ENCODE measurements at places on chromosomes 2 and 18.

- H3K27ac ChIP-seq, result no peak overlapping the region
- H3K4me3 ChIP-seq, result no peak overlapping the region
Observed at GRCh38 chr2:119940856-119941255, 72.0 kb upstream of the EPB41L5 start.

GRCh38 chr2:115165529-115166109, 723.2 kb downstream of the DPP10 start:
- no peaks in the 10 kb centered on the region for H3K36me3 ChIP-seq
- H3K4me3 ChIP-seq, result no peak overlapping the region
- peaks cover 19% of the 10 kb centered on the region for H3K27me3 ChIP-seq
- no peak overlapping the region for H3K27ac ChIP-seq
- no peaks in the 10 kb centered on the region for H3K4me1 ChIP-seq

DNA sequence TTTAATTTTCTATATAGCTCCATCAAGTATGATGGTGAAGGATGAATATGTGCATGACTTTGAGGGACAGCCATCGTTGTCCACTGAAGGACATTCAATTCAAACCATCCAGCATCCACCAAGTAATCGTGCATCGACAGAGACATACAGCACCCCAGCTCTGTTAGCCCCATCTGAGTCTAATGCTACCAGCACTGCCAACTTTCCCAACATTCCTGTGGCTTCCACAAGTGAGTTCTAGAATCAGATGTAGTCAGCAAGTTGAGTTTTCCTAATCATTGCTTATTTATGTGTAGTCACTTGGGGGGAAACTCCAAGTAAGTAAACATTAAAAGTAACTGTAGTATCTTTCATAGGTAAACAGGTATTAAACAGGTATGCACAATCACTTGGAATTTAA, 24.8 kb downstream of the SMAD4 start:
- H3K27me3 ChIP-seq, result no peaks in the 10 kb centered on the region
- no peak overlapping the region for H3K4me3 ChIP-seq
- H3K4me1 ChIP-seq, result peaks cover 29% of the 10 kb centered on the region

DNA sequence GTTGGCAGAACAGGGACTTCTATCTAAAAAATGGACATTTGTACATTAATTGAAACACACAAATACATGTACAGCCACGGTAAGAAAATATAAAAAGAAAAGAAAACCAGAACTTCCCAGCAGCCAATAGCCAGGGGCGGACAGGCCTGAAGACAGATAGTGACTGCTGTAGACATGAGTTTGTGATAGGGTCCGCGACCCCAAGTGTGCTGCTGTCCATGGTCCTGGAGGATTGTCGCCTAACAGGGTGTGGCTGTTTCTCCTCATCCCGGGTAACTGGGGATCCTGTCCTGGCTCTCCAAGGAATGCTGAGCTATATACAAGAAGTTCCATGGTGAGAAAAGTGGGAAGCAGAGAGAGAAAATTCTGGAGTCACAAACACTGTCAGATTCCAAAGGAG, 266.5 kb upstream of the SALL3 start:
- no peaks in the 10 kb centered on the region for H3K36me3 ChIP-seq
- no peaks in the 10 kb centered on the region for H3K27me3 ChIP-seq
- no peak for DNase-seq
- H3K4me3 ChIP-seq, result no peak overlapping the region
- no peak overlapping the region for H3K27ac ChIP-seq

GRCh38 chr2:65049010-65049639, 7.1 kb upstream of the CEP68 start:
- peaks cover 22% of the 10 kb centered on the region for H3K4me1 ChIP-seq
- no peak overlapping the region for H3K27ac ChIP-seq
- no peaks in the 10 kb centered on the region for H3K27me3 ChIP-seq

- no peak for DNase-seq
- H3K4me1 ChIP-seq, result no peaks in the 10 kb centered on the region
- no peak overlapping the region for H3K27ac ChIP-seq
Observed at GRCh38 chr2:146741260-146741659, 1103.6 kb upstream of the ACVR2A start.

GRCh38 chr18:51668101-51668500, 470.6 kb upstream of the MEX3C start:
- no peak overlapping the region for H3K27ac ChIP-seq
- no peaks in the 10 kb centered on the region for H3K27me3 ChIP-seq
- DNase-seq, result peak; percentile 24
- H3K36me3 ChIP-seq, result no peaks in the 10 kb centered on the region
- peaks cover 1% of the 10 kb centered on the region for H3K4me1 ChIP-seq
- H3K4me3 ChIP-seq, result no peak overlapping the region

GRCh38 chr2:238446371-238446770, 19.6 kb downstream of the ASB1 start:
- no peak for DNase-seq
- no peak overlapping the region for H3K4me3 ChIP-seq
- H3K27me3 ChIP-seq, result no peaks in the 10 kb centered on the region
- peaks cover 11% of the 10 kb centered on the region for H3K4me1 ChIP-seq
- no peak overlapping the region for H3K27ac ChIP-seq
- H3K36me3 ChIP-seq, result peaks cover 74% of the 10 kb centered on the region

GRCh38 chr2:38862476-38862875, 13.3 kb downstream of the DHX57 start:
- peaks cover 2% of the 10 kb centered on the region for H3K4me1 ChIP-seq
- peaks cover 42% of the 10 kb centered on the region for H3K36me3 ChIP-seq
- no peak overlapping the region for H3K4me3 ChIP-seq
- H3K27ac ChIP-seq, result no peak overlapping the region

DNA sequence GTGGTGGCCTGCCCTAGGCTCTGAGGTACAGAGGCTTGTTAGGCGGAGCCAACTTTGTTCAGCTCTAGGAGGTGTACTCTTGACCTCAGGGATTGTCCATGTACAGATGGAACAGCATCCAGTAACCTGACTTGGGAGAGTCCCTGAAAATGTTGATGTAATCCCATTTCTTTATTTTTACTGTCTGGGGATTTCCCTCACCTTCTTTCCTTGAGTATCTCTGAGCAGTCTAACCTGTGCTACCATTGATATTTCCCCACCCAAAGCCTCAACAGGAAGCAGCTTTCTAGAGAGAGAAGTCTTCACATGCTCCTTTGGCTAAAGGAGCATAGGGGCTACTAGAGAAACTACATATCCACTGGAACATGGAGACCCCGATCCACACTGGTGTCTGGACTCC, 10.4 kb downstream of the IL36A start:
- DNase-seq, result no peak
- peaks cover 5% of the 10 kb centered on the region for H3K4me1 ChIP-seq
- peaks cover 17% of the 10 kb centered on the region for H3K27me3 ChIP-seq
- no peak overlapping the region for H3K4me3 ChIP-seq
- H3K27ac ChIP-seq, result no peak overlapping the region

DNA sequence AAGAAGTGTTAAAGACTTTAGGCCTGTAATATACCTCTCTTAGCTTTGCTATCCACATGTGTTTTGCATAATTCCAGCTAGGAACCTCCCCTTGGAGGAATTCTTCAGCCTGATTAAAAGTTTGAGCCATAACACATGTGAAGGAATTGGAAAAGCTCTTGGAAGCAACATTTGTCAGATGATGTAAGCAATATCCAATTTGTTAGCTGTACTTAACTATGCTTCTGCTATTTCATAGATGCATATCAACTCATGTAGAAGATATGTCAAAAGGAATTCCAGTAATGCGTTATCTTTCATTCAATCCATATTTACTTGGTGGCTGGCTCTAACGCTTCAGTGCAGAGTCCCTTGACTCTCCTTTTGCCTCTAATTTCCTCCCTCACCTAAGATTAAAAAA, 46.2 kb downstream of the PKP4 start:
- H3K4me3 ChIP-seq, result no peak overlapping the region
- no peak overlapping the region for H3K27ac ChIP-seq
- peaks cover 10% of the 10 kb centered on the region for H3K4me1 ChIP-seq

GRCh38 chr2:74597410-74597809, 42.9 kb downstream of the DOK1 start:
- DNase-seq, result no peak
- H3K36me3 ChIP-seq, result no peaks in the 10 kb centered on the region
- H3K4me3 ChIP-seq, result no peak overlapping the region

GRCh38 chr2:101889460-101890098, 102.2 kb upstream of the IL1R2 start:
- H3K4me3 ChIP-seq, result no peak overlapping the region
- no peak for DNase-seq
- peaks cover 76% of the 10 kb centered on the region for H3K36me3 ChIP-seq
- H3K27ac ChIP-seq, result no peak overlapping the region
- peaks cover 7% of the 10 kb centered on the region for H3K4me1 ChIP-seq

- no peak overlapping the region for H3K27ac ChIP-seq
- H3K4me1 ChIP-seq, result no peaks in the 10 kb centered on the region
- H3K36me3 ChIP-seq, result no peaks in the 10 kb centered on the region
- H3K4me3 ChIP-seq, result no peak overlapping the region
Observed at GRCh38 chr2:202026507-202026906, 7.1 kb upstream of the FZD7 start.

DNA sequence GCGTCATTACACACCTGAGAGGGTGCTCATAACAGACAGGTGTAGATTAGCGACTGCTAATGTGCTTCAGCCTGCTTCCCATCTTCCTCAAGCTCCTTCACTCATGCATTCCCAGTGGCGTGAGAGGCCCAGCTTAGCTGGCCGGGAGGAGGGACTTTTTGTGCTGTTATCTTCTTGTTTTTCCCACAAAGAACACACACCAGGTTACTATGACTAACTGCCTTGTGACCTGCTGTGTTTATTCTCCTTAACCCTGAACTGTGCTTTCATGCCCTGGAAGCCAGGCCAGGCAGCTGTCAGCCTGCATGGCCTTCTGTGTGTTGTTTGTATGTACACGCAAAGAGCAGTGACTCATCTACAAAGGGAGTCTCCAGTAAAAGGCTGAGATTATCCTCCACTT, 143.8 kb downstream of the PIEZO2 start:
- H3K27ac ChIP-seq, result no peak overlapping the region
- no peaks in the 10 kb centered on the region for H3K4me1 ChIP-seq
- no peak for DNase-seq
- H3K27me3 ChIP-seq, result no peaks in the 10 kb centered on the region

DNA sequence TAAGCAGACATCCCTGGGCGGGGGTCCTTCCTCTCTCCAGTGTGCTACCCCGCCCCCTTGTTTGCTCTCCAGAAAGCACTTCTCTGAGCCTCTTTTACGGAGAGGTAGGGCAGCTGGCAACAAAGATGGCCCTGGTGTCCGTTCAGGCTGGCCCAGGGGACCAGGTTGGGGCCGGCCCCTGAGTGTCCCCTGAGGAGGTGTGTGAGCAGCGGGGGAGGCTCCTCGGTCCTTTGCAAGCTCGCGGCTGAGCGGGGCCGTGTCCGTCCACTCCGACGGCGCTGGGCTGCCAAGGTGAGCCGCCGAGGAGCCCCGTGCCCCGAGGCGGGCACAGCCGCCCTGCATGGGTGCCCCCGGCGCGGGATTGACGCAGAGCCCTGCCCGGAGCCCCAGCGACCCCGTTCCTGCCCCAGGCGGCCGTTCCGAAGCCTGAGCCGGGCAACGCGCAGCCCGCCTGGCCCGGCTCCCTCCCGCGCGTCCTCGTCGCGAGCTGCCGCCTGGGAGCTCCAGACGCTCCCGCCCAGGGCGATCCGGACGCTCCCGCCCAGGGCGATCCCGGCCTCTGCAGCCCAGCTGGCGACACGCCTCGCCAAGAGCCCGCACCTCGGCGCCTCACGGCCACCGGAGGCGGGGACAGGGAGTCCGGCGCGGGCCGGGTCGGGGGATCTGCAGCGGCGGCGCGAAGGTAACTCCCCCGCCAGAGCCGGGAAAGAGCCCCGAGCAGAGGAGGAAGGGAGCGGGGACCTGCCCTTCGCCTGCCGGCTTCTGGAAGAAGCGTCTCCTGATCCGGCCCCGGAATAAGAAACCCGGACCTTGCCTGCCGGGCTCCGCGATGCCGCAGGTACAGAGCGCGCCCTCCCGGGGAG, at the start of gene PROKR1:
Gene PROKR1, plus strand, starts transcription at position 569 of the 863 bp plus-strand sequence. CDS start 2,243 bp downstream, outside the sequence.
- no peak for DNase-seq
- H3K4me3 ChIP-seq, result no peak within 1 kb of the TSS
- no peak within 1 kb of the TSS for H3K27ac ChIP-seq
- H3K36me3 ChIP-seq, result no peaks in the 10 kb centered on the region
- H3K4me1 ChIP-seq, result peaks cover 9% of the 10 kb centered on the region
- peaks cover 74% of the 10 kb centered on the region for H3K27me3 ChIP-seq

- no peak for DNase-seq
- no peak overlapping the region for H3K4me3 ChIP-seq
- peaks cover 50% of the 10 kb centered on the region for H3K4me1 ChIP-seq
- no peaks in the 10 kb centered on the region for H3K27me3 ChIP-seq
- H3K27ac ChIP-seq, result peak overlapping the region; percentile 70
Observed at GRCh38 chr2:98617149-98617548, 8.8 kb downstream of the UNC50 start.

DNA sequence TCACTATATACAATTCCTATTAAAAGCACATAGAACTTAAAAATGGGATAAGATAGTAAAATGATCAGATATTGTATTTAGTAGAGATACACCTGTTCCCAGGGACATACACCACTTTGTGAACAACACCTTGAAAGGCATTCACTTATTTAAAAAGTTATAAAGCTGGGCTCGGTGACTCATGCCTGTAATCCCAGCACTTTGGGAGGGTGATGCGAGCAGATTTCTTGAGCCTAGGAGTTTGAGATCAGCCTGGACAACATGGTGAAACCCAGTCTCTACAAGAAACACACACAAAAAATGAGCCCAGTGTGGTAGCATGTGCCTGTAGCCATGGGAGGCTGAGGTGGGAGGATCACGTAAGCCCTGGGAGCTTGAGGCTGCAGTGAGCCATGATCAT, 90.9 kb downstream of the RAPGEF4 start:
- H3K36me3 ChIP-seq, result no peaks in the 10 kb centered on the region
- no peak overlapping the region for H3K4me3 ChIP-seq
- H3K27me3 ChIP-seq, result peaks cover 8% of the 10 kb centered on the region

- no peak overlapping the region for H3K4me3 ChIP-seq
- no peaks in the 10 kb centered on the region for H3K27me3 ChIP-seq
- H3K36me3 ChIP-seq, result no peaks in the 10 kb centered on the region
- H3K4me1 ChIP-seq, result no peaks in the 10 kb centered on the region
Observed at GRCh38 chr2:154233231-154233630, 361.5 kb downstream of the GALNT13 start.

- no peaks in the 10 kb centered on the region for H3K36me3 ChIP-seq
- no peak for DNase-seq
- H3K4me3 ChIP-seq, result no peak overlapping the region
- H3K4me1 ChIP-seq, result no peaks in the 10 kb centered on the region
- H3K27ac ChIP-seq, result no peak overlapping the region
- H3K27me3 ChIP-seq, result no peaks in the 10 kb centered on the region
Observed at GRCh38 chr2:229401171-229401865, 130.2 kb upstream of the PID1 start.

Measured in activated T-helper 2 cell treated with anti-CD3 and anti-CD28 coated beads, Interferon-gamma antibody, Interleukin-2, Interleukin-4, amounts not matched to agents 10 μg/mL and 5 μg/mL and 100 μg/mL, durations not matched to agents 14 hours and 24 hours and 36 hours (primary cell).